ENCODE measurements at places on chromosomes 4 and X.

- peak; percentile 28 for DNase-seq
Measured at GRCh38 chrX:38117485-38117884, 103.2 kb downstream of the SRPX start.

GRCh38 chr4:15341733-15342300 is 86.0 kb upstream of the C1QTNF7 start:
- no peak for DNase-seq

DNA sequence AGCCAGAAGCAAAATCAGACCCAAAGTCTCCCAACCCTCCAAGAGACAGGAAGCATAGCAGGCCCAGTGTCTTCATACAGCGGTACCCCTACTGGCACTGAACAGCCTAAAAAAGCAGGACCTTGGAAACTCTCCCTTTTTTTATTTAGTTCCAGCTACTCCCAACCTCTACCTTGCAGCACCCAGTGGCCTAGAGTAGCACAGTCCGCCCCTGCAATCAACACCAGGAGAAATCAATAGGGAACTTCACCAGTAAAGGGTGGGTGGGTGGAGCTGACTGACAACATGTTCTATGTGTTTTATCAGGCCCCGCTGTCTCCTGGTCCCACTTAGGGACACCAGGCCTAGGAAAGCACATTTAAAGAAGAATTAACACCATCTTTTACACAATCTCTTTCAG is 378.5 kb upstream of the CT83 start:
- DNase-seq: no peak

- DNase-seq: no peak
Measured at GRCh38 chr4:21577056-21577455, 371.5 kb downstream of the KCNIP4 start.

DNA sequence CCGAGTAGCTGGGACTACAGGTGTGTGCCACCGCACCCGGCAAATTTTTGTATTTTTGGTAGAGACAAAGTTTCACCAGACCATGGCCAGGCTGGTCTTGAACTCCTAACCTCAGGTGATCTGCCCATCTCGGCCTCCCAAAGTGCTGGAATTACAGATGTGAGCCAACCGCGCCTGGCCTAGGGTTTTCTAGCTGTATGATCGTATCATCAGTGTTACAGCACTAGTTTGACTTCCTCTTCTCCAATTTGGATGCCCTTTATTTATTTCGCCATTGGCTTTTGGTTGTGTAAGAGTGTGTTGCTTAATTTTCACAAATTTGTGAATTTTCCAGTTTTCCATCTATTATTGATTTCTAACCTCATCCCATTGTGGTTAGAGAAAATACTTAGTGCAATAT is 5.2 kb downstream of the TKTL1 start:
- DNase-seq: no peak

DNA sequence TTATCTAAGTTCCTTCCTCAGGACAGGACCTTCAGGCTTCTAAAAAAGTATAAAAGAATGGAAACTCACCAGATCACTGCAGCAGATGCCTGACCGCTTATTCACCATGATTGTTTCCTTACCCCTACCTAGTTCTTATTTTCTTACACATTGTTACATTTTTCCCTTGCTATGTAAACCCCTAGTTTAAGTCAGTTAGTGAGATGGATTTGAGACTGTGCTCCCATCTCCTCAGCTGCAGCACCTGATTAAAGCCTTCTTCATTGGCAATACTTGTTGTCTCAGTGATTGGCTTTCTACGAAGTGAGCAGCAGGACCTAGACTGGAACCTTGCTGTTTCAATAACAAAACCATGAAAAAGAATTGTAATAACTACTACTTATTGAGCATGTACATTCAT is 4.7 kb downstream of the SPARCL1 start:
- peak; percentile 17 for DNase-seq

DNA sequence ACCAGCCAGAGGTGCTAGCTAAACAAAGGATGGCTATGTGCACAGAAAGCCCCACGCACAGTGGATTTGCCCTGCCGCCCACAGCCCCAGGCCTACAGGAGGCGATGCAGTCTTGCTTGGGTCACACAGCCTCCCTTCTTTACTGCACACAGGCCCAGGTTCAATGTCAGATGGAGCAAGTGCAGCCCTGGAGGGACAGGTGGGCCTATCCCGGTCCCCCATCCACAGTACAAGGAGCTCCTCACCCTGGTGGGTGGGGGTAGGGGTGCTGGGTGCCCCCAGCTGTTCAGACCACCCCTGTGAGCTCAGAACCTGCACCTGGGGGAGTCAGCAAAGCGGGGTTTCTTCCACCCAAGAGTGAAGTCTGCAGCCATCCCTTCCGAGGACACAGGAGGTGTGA is 87.8 kb downstream of the WFS1 start:
- DNase-seq: no peak

GRCh38 chr4:165493359-165493758 is 114.6 kb downstream of the CPE start:
- peak; percentile 64 for DNase-seq

- DNase-seq: no peak
Measured at GRCh38 chrX:54926978-54927377, 6.4 kb downstream of the TRO start.

DNA sequence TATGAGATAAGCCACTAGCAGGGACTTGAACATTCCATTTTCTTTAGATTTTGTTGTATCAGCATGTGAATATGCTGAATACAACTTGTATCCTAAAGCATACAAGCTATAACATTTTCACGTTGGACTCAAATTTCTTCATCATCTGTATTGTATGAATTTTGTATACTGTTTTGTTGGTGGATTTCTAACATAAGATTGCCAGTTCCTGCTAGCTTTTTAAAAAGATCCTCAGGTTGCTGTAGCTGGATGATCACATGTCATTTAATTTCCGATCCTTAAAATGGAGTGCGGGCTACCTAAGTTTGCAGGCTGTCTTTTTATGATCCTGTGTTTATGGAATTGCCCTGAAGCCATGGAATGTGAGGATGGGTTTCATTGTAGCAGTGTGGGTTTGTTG is 6.9 kb downstream of the PDLIM5 start:
- no peak for DNase-seq

GRCh38 chrX:72304877-72305276 is 837 bp downstream of the CITED1 start:
- DNase-seq: no peak

- DNase-seq: peak; percentile 41
Measured at GRCh38 chr4:8176547-8177399, 18.2 kb upstream of the ABLIM2 start.

DNA sequence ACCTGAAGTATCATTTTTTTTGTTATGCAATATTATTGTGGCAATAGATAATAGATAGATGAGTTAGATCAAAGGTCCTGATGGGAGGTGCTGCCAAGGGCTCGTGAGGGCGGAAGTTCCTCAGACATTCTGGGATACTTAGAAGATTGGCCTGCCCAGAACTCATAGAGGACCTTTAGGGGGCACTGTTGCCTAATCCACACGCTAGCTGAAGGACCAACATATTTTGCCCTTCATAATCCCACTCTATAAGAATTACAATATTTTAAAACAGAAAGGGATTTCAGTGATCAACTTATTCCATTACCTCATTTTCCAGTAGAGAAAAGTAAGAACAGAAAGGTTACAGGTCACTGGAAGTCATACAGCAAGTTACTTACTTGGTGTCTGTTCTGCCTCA is 22.9 kb upstream of the COX7B2 start:
- DNase-seq: peak; percentile 26

GRCh38 chr4:76823495-76823894 is 74.4 kb downstream of the SOWAHB start:
- peak; percentile 60 for DNase-seq

GRCh38 chrX:108224727-108225621 is 133.4 kb downstream of the ATG4A start:
- DNase-seq: peak; percentile 24

DNA sequence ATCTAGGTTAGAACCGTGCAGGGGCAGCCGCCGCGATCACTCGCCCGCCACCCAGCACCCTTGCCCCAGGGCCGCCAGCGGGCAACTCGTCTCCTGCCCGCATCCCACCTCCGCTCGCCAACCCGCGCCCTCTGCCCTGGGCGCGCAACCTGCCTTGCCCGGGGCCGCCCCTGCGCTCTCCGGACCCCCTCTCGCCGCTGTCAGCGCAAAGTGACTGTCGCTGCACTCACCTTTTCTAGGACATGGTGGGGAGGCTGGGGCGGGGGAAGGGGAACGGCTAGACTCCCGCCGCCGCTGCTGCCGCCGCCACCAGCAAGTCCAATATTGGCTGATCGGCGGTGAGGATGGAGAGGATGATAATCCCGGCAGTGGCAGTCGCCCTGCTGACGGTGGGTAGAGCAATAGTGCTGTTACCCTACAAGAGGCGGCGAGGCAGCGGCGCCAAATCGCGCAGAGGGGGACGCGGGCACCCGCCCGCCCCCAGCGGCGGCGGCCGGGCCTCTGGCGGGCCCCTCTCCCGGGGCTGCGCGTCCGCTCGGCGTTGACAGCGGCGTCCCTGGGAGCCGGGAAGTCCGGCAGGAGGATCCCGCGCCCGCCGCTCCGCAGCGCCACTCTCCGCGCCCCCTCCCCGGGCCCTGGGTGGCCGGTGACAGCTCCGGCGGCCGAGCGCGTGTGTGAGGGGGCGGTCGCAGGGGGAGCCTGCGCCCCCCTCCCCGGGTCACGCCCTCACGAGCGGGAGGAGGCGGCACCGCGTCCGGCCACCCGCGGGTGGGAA is 2.3 kb upstream of the NR3C2 start:
- DNase-seq: no peak

- no peak for DNase-seq
Measured at GRCh38 chr4:48275686-48276085, 6.0 kb upstream of the TEC start.

GRCh38 chrX:134821901-134822300 is 163.6 kb upstream of the PLAC1 start:
- no peak for DNase-seq

DNA sequence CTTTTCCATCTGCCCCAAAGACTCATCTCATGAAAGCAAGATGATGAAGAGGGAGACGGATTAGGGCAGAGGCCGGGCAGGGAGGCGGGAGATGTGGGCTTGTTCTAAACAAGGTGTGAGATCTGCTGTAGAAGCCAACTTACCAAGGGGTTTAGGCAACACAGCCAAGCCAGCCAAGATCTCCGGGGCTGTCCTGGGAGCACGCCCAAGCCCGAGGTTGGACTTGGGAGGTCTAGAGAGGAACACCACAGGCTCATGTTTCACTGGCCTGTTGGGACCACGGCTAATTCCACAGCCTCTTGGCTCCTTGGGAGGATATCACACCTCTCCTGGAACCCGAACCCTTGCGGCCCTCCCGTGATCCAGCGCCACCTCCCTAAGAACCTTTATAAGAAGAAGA is 171.4 kb downstream of the CRLF2 start:
- DNase-seq: no peak

DNA sequence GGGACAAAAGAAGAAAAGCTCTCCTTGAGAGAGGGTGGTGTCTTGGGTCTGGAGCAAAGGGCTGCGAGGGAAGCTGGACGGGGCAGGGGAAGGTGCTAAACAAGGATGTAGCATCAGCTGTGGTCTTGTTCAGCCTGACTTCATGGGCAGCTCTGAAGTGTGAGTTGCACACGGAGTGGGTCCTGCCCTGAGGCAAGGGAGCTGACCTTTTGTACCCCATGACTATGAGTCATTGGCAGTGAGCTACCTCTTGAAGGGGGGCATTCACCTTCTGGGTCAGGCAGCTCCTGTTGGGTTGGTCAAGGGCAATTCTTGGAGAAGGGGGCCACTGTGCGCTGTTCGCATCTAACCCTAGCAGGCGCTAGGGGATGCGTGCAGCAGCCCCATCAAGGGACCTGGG is 151.8 kb downstream of the SMIM20 start:
- no peak for DNase-seq

DNA sequence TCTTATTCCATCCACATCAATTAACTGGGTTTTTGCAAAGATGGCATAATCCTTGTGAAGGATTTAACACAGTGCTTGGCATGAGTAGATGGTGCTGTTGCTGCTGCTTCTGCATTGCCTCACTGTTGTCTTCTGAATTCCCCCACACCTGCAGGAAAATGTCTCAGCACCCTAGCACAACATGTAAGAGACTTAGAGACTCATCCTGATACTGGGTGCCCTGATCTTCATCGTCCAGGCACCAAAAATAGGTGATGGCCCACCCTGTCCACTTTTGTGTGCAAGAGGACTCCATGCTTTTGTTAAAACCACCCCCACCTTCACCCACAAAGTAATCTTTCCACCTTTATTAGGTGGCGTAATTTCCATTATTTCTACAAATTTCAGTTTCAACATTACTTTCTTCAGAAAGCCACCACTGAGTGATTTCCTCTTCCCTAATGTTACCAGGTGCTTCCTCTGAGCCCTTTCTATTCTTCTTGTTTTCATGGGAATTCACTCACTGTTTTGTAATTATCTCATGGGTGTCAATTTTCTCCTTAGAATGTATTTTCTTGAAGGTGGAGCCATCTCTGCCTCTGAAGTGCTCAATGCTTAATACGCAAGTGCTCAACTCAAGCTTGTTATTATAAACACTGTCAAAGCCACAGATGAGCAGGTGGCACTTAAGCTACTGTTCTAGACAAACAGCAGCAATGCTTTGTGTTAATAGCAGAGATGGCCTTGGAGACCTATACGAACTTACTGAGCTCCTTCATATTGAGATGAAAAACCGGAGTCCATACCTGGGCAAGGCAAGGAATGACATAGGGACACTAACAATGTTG is 89.5 kb downstream of the HS3ST1 start:
- DNase-seq: no peak

GRCh38 chrX:19293606-19294325 is 50.0 kb upstream of the PDHA1 start:
- no peak for DNase-seq

DNA sequence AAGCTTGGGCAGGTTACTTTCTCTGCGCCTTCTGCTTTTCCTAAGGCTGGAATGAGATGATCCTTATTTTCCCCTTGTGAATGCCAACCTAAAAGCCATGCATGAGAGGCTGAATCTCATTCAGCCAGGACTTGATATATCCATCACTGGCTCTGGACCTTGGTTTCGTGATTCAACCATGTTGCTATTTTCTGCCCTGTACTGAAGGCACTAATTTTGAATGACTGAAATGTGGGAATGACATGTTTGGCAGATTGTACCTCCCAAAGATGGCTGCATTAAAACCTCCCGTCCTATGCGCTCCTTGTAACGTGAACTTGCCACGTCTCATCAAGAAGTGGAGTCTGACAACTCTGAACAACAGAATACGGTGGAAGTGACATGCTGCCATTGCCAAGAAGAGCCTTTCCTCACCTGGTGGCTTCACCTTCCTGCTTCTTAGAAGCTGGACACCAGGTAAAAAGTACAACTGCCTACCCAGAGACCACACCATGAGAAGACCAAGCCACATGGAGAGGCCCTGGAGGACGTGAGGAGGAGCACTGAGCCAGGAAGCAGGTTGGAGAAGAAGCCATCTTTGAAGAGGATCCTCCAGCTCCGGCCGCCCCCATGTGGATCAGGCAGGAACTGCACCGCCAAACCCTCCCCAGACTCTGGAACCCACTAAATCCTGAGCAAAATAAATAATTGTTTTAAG is 174.5 kb downstream of the NSUN7 start:
- peak; percentile 64 for DNase-seq

DNA sequence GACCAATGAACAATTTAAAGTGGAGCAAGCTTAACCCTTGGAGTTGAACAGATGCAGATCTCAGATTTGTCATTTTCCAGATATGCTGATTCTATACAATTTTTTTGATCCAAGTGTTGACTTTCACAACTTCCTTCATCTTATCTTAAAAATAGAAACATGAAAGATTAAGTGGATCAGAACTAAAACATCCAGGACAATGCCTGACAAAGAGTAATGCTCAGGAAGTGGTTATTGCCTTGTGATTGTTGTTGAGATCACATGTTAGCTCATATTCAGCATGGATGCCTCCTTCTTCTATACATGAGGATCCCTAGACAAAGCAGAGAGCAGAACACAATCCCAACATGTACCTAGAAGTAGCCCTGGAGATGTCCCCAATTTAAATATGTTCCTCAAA is 160.9 kb downstream of the PPARGC1A start:
- peak; percentile 41 for DNase-seq

Measured in fibroblast of skin of right biceps (primary cell).